ENCODE measurements at places on chromosomes 11 and 22. TPM values are rescaled to one million over a fixed set of nuclear protein-coding genes. Genes with fewer than 3 reads are reported as not detected.
A peak's percentile ranks its signal among the peaks of the same experiment; 100 is the strongest.

CHRNA10 gene
- total RNA-seq: 0.71 TPM

KCNQ1OT1 gene
- 18.9 TPM for total RNA-seq

GRCh38 chr11:5247472-5248192, 2.0 kb downstream of the HBG1 start:
- no peak overlapping the region for H3K4me3 ChIP-seq
- H3K4me1 ChIP-seq: no peaks in the 10 kb centered on the region
- H3K36me3 ChIP-seq: no peaks in the 10 kb centered on the region
- no peak for DNase-seq
- no peaks in the 10 kb centered on the region for H3K27me3 ChIP-seq
- no peak overlapping the region for H3K27ac ChIP-seq

FAM83F gene
- total RNA-seq: not detected

B3GAT3 gene
- total RNA-seq: 21.3 TPM

GRCh38 chr11:131675121-131675888, 304.9 kb downstream of the NTM start:
- DNase-seq: no peak
- H3K27ac ChIP-seq: no peak overlapping the region
- no peaks in the 10 kb centered on the region for H3K4me1 ChIP-seq
- H3K4me3 ChIP-seq: no peak overlapping the region
- no peaks in the 10 kb centered on the region for H3K36me3 ChIP-seq
- peaks cover 12% of the 10 kb centered on the region for H3K27me3 ChIP-seq

GRCh38 chr22:30386960-30387827, at the start of gene RNF215:
RNF215 (minus strand) TSS chr22:30387411; CDS start chr22:30387313, 98 bp downstream.
- no peak within 1 kb of the TSS for H3K27ac ChIP-seq
- H3K4me1 ChIP-seq: peaks cover 21% of the 10 kb centered on the region
- no peaks in the 10 kb centered on the region for H3K36me3 ChIP-seq
- no peaks in the 10 kb centered on the region for H3K27me3 ChIP-seq
- peak; percentile 54 for DNase-seq

- no peaks in the 10 kb centered on the region for H3K27me3 ChIP-seq
- H3K27ac ChIP-seq: no peak overlapping the region
- peaks cover 2% of the 10 kb centered on the region for H3K36me3 ChIP-seq
Measured at GRCh38 chr11:58628446-58628845, 6.0 kb downstream of the CNTF start.

C11orf21 gene
- total RNA-seq: not detected

DNA sequence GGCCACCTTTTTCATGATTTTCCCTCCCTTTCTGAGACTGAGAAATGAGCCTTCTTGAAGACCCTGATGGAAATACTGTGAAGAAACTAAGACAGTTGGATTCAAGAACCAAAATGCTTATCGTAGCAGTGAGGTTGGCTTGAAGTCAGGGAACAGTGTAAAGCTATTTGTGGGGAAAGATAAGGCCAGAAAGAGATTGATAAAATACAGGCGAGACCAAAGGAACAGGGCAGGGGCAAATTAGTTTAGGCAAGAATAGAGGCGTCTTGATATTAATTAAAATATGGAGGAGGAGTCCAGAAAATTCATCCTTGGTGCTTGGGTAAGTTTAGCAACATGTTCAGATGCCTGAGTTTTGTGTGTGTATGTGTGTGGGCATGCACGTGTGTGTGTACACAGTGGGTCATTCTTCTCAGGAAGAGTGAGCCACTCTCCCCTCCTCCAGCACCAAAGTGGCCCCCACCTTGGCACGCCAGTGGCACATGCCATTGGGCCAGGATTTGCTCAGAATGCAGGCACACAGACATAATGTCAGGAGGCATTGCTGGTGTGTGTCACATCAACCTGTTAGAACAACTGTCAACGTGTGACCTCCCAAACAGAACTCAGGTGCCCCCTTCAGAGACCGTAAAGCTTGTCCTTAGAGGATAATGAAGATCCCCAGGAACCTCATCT, 3.9 kb upstream of the EHF start:
- no peak overlapping the region for H3K4me3 ChIP-seq
- H3K27me3 ChIP-seq: no peaks in the 10 kb centered on the region
- no peak overlapping the region for H3K27ac ChIP-seq
- peaks cover 30% of the 10 kb centered on the region for H3K4me1 ChIP-seq

JAML gene
- total RNA-seq: 3.8 TPM

DNA sequence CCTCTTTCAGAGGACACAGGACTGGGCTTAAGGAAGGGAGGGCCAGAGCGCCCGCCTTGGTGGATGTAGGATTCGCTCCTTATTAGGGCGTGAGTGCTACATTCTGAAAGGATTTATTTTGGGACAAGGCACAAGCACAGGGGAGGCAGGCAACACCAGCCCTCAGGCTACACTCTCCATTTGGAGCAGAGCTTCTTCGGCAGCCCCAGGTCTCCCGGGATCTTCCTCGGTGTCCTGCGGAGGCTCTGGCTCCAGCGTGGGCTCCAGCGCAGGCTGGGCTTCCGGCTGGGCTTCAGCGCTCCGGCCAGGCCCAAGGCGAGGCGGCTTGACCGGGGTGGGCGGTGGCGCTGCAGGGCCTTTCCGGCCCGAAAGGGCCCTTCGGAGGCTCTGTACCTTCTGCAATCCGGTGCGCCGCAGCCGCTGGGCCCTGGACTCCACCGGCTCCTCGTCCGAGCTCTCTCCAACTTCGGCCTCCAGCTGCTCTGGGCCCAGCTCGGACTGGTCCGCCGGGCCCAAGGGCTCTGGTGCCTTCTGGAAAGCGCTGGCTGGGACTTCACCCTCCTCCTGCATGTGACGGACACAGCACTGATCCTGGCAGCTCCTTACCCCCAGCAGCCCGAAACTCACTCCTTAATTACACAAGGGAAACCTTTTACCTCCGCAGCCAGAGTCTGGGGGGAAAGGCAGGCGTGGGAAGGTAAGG, 1.1 kb downstream of the CAVIN3 start:
- H3K36me3 ChIP-seq: no peaks in the 10 kb centered on the region
- DNase-seq: no peak
- peaks cover 1% of the 10 kb centered on the region for H3K27me3 ChIP-seq
- no peak overlapping the region for H3K4me3 ChIP-seq

OR51B2 gene
- total RNA-seq: not detected

HBG1 gene
- not detected for total RNA-seq

DNA sequence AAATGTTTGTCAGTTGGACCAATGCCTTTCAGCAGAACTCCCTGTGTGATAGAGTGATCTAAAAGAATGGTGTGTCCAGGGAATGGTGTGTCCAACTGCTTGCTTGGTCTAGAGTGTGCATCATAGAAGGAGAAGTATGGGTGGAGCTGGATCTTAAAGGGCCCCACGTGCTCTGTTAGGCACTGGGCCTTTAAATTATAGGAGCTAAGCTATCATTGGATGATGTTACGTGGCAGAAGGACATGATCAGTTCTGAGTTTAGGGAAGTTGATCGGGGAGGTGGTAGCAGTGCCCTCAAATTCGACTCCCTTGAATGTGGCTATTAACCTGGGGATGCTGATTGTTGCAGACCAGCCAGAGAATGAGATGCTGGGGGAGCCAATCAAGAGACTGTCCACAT, 16.4 kb downstream of the STX3 start:
- H3K36me3 ChIP-seq: no peaks in the 10 kb centered on the region
- DNase-seq: no peak
- H3K27me3 ChIP-seq: no peaks in the 10 kb centered on the region
- no peak overlapping the region for H3K27ac ChIP-seq

All from HepG2 (cell line).